Activated naive CD8-positive, alpha-beta T cell treated with anti-CD3 and anti-CD28 coated beads for 36 hours (primary cell): ENCODE measurements at places on chromosomes 16 and 17. TPM values are rescaled to one million over a fixed set of nuclear protein-coding genes. Genes with fewer than 3 reads are reported as not detected.
A peak's percentile ranks its signal among the peaks of the same experiment; 100 is the strongest.

DNA sequence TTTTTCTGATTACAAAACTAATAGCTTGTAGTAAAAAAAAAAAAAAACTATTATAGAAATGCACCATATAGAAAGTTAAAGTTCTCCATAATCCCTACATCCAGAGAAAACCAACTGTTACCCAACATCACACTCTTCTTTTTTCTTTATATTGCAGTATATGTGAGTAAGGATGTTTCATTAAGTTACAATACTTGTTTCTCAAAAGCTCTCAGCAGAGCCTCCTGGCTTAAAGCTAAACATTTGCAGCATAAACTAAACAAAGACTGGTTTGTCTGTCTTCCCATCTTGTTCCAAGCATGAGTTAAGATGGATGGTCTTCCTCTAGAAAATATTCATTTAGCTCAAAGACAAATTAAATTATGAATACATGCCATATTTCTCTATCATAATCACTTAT lies 25.2 kb downstream of the GRB2 start:
- no peak for DNase-seq

Gene ATF7IP2
- 19.4 TPM for total RNA-seq

DNA sequence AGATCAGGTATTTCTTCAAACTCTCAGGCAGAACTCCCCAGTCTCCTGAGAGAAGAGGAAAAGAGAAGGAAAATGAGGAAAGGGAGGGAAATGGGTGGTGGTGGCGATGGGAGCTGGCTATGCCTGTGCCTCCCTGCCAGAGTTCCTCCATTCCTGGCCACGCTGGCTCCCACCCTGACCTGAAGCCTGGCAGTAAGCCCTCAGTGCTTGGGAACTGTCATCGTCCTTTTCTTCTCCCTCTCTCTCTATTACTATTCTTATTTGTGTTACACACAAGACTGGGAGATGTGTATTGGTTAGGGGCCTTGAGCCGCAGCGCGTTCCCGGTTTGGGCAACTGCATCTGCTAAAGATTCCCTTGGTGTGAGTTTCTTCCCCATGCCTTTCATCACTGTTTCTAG lies 44.6 kb downstream of the GOSR1 start:
- no peak for DNase-seq

- no peak for DNase-seq
Measured at GRCh38 chr16:73878611-73879010, 418.0 kb upstream of the PSMD7 start.

DNA sequence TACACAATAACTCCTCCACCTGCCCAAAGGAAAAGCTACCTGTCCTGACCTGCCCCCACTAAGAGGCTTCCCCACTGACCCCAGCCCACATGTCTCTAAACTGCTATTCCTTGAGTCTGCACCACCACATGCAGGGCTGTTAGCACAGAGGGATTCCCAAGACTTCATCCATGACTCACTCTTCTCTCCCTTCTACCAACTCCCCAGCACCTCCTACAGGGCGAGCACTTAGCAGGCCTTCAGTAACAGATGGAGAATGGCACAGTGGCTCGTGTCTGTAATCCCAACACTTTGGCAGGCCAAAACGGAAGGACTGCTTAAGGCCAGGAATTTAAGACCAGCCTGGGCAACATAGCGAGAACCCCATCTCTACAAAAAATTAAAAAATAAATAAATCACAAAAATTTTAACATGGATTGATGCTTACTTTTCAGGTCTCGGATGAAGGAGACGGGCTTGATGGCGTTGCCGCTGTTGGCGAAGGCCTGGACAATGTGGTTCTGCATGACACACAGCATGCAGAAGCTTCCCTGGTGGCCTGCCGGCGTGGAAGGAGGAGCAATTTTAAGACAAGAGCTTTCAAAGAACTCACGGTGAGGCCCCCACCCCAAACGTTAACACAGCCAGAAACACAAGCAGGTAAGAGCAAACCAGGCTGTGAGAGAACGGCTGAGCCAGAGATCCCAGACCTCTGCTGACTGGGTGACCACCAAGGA lies 12.0 kb downstream of the USP36 start:
- no peak for DNase-seq

GRCh38 chr17:65466547-65466946 lies 94.9 kb downstream of the AXIN2 start:
- no peak for DNase-seq

Gene MPP2
- total RNA-seq, result 5.2 TPM

DNA sequence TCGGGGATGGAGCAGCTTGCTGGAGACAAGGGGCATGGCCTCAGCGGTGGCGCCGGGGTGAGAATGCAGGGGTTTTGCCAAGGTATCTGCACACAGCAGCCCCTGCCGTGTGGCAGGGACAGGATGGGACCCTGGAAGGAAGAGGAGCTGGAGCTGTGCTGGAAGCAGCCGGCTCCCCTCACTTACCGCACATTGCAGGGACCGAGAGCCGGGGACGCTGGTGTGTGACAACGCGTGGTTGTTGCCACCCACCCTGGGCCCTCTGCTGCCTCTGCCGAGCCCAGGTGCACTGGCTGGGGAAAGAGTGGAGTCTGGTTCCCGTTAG lies 3.0 kb downstream of the NUBP2 start:
- DNase-seq, result no peak

Gene CA7
- not detected for total RNA-seq

GRCh38 chr16:88550246-88550661 lies 19.9 kb upstream of the ZC3H18 start:
- no peak for DNase-seq

GRCh38 chr17:77592106-77592865 lies 366.2 kb upstream of the TNRC6C start:
- no peak for DNase-seq

Gene NPIPB2
- 6.2 TPM for total RNA-seq

DNA sequence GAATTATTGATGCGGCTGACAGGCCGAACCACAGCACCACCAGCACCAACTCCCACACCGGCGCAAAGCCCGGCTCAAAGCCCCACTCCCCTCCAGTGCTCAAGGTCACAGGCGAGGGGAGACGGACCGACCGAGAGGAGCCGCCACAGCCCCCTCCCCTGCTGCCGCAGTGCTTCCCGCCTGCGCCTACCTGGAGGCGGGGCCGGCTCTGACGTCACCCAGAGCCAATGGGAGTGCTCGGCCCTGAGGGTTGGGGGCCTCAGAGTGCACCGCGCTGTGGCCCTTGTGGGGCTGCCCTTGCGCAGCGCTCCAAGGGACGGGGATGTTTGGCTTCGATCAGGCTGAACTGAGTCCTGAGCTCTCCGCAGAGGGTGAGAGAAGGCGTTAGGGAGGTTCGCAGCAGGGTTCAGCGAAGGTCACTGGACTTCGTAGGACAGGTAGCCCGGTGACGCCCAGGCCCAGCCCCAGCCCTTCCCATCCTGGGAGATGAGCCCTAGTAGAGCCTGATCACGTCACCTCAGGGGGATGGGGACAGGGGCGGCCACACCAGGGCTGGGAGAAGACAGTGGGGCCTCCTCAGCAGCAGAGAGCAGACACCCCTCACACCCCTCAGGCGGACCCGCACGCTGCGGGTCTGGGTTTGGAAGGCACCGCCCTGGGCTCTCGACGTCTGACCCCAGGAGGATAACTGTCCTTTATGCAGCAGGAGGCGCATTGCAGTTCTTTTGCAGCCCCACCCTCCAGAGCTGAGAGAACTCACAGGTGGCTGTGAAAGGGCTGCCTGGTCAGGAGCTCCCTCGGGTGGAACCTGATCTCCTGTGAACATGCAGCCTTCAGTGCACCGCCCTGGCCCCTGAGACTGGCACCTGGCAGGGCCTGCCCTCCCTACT lies 1.5 kb downstream of the NDRG4 start:
- peak; percentile 62 for DNase-seq

Gene NPIPA2
- 2.0 TPM for total RNA-seq
